Fibroblast of skin of scalp (primary cell): ENCODE measurements at places on chromosomes 5 and 9.

DNA sequence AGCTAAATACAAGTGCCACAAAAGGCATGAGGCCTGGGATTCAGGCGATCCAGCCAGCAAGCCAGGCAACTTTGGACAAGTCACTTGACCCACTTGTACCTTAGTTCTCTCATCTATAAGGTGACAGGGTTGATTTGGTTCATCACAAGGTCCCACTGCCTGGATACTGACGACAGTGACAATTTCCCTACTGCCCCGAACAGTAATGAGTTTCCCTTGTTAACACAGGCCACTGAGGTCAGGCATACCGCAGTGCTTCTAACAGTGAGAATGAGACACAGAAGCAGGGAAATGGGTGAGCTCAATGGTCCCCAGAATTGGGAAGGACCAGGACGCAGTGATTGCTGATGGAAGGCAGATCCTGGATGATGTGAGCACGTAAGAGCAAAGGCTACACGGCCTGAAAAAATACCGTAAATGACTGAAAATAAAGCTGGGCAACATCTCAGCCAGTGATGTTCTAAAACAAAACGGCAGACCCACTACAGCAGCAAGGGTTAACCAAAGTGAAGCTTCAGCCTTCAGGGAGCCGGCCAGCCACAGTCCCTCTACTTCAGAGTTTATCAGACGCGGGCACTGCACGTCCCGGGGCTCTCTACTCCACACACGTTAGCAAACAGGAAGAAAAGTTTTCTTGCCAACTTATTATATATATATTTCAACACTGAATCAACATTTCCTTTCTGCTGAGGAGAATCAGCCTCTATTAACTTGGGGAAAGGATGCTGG lies 846 bp downstream of the MGAT1 start:
- no peak for DNase-seq

GRCh38 chr5:93236807-93237421 lies 344.1 kb downstream of the NR2F1-AS1 start:
- DNase-seq: no peak

- no peak for DNase-seq
Observed at GRCh38 chr9:112332214-112332613, 1.2 kb downstream of the PTBP3 start.

DNA sequence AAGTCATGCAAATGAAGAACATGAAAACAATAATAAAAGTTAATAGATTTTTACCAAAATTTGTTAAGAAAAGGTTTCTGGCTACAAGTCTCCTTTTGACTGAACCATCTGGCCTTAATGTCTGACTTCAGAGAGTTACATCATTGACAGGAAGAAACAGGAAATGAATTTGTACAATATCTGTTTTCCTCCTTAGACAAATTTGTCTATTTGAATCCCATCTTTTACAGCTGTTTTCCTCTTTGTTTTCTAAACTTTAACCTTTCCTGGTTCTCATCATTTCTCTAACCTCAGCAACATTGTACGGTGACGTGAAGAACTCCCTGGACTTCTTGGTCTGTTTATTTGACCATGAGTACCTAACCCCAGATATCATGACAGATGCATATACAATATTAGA lies 567.5 kb upstream of the RIOK2 start:
- DNase-seq: no peak

- no peak for DNase-seq
Observed at GRCh38 chr9:120775859-120776258, 17.4 kb downstream of the FBXW2 start.

DNA sequence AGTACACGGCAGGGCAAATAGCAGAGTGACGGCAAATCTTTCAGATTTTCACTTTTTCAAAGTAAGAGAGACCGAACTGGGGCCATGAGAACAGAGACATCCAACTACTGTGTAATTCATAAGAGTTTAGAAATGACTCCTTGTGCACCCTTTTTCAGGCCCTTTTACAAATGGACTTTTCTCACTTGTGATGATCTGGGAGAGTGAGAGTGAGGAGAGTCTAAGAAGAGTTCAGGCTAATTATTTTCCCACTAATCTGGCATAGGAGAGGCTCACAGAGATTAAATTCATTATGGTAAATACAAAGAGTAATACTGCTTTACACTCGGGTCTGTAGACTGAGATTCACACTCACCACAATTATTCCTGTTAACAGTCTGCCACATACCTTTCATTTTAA lies 880 bp upstream of the CCNG1 start:
- no peak for DNase-seq

DNA sequence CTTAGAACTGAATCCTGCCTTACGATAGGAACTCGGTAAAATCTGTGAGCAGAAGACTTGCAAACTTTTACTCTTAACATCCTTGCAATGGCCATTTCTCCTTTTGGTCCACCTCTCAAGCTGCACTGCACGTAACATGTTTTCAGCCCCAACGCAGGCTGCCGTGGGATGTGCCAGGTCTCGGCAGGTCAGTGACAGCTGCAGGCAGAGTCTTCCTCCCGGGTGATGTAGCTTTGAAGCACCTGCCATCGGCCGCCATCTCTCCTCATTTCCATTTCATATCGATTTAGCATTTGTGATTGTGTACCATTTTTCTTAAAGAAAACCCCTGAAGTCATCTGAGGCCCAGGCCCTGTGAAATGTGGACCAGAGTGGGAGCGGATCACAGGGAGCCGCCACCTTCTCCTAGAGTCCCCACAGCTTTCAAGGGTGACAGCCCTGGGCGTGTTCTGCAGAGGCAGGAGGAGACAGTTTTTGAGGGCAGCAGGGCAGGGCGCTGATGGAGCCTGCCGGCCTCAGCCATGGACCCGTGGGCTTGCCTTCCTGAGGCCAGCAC lies 25.8 kb upstream of the LPCAT1 start:
- no peak for DNase-seq
